Small intestine (tissue), 16 donors: ENCODE measurements at places on chromosomes 11 and 22. TPM values are rescaled to one million over a fixed set of nuclear protein-coding genes. Genes with fewer than 3 reads are reported as not detected.

- no peak for DNase-seq
Observed at GRCh38 chr22:22569218-22569617, 10.2 kb upstream of the PRAME start.

OR52I2 gene
- not detected for polyA plus RNA-seq

VWA5A gene
- polyA plus RNA-seq: 26.7 TPM

KDELR3 gene
- polyA plus RNA-seq: 6.5 TPM

DNA sequence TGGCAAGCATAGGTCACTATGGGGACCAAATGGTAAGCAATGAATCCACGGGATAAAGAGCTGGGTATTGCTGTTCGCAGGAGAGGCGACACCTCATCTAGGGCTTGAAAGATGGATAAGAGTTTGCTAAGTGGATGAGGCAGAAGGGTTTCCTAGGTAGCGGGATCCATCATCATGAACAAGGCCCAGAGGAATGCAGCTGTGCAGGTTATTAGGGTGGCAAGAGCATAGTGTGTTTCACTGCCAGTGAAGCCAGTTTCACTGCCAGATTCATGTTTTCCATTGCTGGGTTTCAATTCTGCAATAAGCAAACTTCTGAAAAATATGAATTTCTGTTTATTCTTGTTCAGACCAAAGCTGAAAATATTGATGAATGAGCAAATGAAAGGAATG lies 27.2 kb downstream of the WEE1 start:
- DNase-seq: no peak

NLRP14 gene
- polyA plus RNA-seq: not detected

DNA sequence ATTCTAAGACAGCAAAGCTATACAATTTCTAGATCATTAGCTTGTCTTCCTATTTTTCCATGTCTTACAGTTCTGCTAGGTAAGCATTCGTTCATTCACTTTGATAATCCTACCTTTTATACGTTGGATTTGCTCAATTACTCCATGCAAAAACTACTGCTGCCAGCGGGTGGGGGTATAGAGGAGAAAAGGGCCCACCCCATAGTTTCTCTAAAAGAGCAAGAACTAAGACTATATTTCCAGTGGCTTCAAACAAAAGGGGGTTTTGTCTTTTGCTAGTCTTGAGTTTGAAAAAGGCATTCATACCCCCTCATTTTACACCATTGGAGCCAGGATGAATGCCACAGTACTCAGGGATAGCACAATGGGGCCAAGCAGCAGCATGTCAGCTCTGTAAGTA lies 155.7 kb downstream of the WT1 start:
- no peak for DNase-seq

DNA sequence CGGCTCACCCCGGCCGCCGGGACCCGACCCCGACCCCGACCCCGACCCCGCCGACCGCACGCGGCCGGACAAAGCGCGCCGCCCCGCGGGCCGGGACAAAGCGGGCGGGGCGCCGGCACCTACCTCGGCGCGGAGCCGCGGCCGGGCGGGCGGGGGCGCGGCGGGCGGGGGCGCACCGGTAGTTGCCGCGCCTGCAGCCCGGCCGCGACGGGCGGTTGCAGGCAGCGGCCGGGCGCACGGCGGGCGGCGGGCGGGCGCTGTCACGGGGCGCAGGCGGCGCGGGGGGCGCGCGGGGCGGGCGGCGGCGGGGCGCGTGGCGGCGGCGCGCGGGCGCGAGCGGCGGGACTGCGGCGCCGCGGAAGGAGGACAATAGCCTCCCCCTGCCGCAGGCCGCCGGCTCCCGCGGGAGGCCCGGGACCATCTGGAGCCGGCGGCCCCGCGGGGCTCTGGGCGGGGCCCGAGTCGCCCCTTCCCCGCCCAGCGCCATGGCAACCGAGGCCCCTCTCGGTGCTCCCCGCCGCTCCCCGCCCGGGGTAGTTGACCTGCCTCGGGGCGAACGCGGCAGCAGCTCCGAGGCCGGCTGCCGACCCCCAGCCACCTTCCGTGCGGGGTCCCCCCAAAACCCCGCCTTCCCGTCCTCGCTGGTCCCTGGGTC lies 851 bp downstream of the SPTBN2 start:
- peak; percentile 25 for DNase-seq
